ENCODE measurements at places on chromosomes 6 and 20. TPM values are rescaled to one million over a fixed set of nuclear protein-coding genes. Genes with fewer than 3 reads are reported as not detected.
A peak's percentile ranks its signal among the peaks of the same experiment; 100 is the strongest.

- peak; percentile 30 for ATAC-seq
Observed at GRCh38 chr6:110180228-110181008, at the start of gene CDC40. Gene CDC40, plus strand, starts transcription at chr6:110180427. Its CDS starts 18 bp downstream, at chr6:110180445.

- ATAC-seq: no peak
Observed at GRCh38 chr20:57525328-57526086, 567 bp upstream of the CTCFL start.

ECT2L gene
- 0.84 TPM for total RNA-seq

GRCh38 chr20:51594236-51595057 is 51.9 kb upstream of the NFATC2 start:
- ATAC-seq: no peak
